ENCODE measurements at places on chromosomes 5 and 9. TPM values are rescaled to one million over a fixed set of nuclear protein-coding genes. Genes with fewer than 3 reads are reported as not detected.

- H3K36me3 ChIP-seq: no peaks in the 10 kb centered on the region
- peaks cover 28% of the 10 kb centered on the region for H3K4me1 ChIP-seq
- H3K27me3 ChIP-seq: no peaks in the 10 kb centered on the region
- H3K27ac ChIP-seq: no peak overlapping the region
These were observed 1.8 kb downstream of the TSC1 start for GRCh38 chr9:132942541-132943182.

GRCh38 chr5:28523888-28524635, 1485.7 kb upstream of the CDH9 start:
- H3K4me1 ChIP-seq: no peaks in the 10 kb centered on the region
- H3K4me3 ChIP-seq: no peak overlapping the region
- no peaks in the 10 kb centered on the region for H3K36me3 ChIP-seq

GRCh38 chr5:9766581-9766980, 136.4 kb upstream of the TAS2R1 start:
- H3K4me1 ChIP-seq: no peaks in the 10 kb centered on the region
- no peak overlapping the region for H3K4me3 ChIP-seq
- DNase-seq: no peak
- H3K36me3 ChIP-seq: no peaks in the 10 kb centered on the region
- no peak overlapping the region for H3K27ac ChIP-seq
- H3K27me3 ChIP-seq: no peaks in the 10 kb centered on the region

The NFIB gene
- polyA plus RNA-seq: 63.7 TPM

The RETREG1 gene
- 56.4 TPM for polyA plus RNA-seq

GRCh38 chr5:16617274-16617968, 624 bp upstream of the RETREG1 start:
- H3K36me3 ChIP-seq: no peaks in the 10 kb centered on the region
- peak overlapping the region; percentile 34 for H3K4me3 ChIP-seq
- no peak overlapping the region for H3K27ac ChIP-seq
- no peak for DNase-seq
- peaks cover 26% of the 10 kb centered on the region for H3K27me3 ChIP-seq

DNA sequence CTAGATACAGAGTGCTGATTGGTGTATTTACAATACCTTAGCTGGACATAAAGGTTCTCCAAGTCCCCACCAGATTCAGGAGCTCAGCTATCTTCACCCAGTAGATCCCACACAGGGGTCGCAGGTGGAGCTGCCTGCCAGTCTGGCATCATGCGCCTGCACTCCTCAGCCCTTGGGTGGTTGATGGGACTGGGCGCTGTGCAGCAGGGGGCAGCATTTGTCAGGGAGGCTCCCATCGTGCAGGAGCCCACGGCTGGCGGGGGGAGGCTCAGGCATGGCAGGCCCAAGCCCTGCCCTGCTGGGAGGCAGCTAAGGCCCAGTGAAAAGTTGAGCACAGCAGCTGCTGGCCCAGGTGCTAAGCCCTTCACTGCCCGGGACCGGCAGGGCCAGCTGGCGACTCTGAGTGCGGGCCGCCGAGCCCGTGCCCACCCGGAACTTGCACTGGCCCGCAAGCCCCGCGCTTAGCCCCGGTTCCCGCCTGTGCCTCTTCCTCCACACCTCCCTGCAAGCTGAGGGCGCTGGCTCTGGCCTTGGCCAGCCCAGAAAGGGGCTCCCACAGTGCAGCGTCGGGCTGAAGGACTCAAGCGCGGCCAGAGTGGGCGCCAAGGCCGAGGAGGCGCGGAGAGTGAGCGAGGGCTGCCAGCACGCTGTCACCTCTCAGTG, 314.1 kb upstream of the ATP10B start:
- no peaks in the 10 kb centered on the region for H3K27me3 ChIP-seq
- no peaks in the 10 kb centered on the region for H3K36me3 ChIP-seq
- H3K4me3 ChIP-seq: no peak overlapping the region
- H3K4me1 ChIP-seq: no peaks in the 10 kb centered on the region

The NIM1K gene
- polyA plus RNA-seq: 0.52 TPM

GRCh38 chr9:97803167-97804058, 49.6 kb upstream of the FOXE1 start:
- DNase-seq: peak; percentile 39
- peaks cover 39% of the 10 kb centered on the region for H3K27me3 ChIP-seq
- H3K27ac ChIP-seq: no peak overlapping the region
- no peaks in the 10 kb centered on the region for H3K36me3 ChIP-seq
- peak overlapping the region; percentile 21 for H3K4me3 ChIP-seq

- H3K27ac ChIP-seq: no peak overlapping the region
- no peak for DNase-seq
- H3K4me1 ChIP-seq: peaks cover 2% of the 10 kb centered on the region
- H3K27me3 ChIP-seq: no peaks in the 10 kb centered on the region
- no peak overlapping the region for H3K4me3 ChIP-seq
These were observed 140.7 kb upstream of the RANBP3L start for GRCh38 chr5:36442352-36442751.

The AMBP gene
- 5.5 TPM for polyA plus RNA-seq

DNA sequence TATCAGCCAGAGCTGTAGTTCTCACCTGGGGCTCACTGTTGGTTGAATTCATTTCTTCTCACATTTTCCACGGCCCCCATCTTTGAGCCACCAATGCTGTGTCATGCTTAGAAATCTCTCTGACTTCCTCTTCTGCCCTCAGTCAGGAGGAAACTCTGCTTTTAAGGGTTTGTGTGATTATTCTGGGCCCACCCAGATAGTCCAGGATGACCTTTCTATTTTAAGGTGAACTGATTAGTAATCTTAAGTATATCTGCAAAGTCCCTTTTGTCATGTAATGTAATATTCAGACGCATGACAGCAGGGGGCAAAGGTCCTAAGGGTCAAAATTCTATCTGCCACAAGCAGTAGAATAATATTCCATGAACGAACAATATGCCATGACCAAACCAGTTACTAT, 88.4 kb downstream of the AK8 start:
- H3K4me3 ChIP-seq: no peak overlapping the region
- no peak for DNase-seq
- no peaks in the 10 kb centered on the region for H3K4me1 ChIP-seq
- peaks cover 16% of the 10 kb centered on the region for H3K27me3 ChIP-seq
- no peaks in the 10 kb centered on the region for H3K36me3 ChIP-seq
- H3K27ac ChIP-seq: no peak overlapping the region

- peaks cover 3% of the 10 kb centered on the region for H3K4me1 ChIP-seq
- DNase-seq: peak; percentile 49
- H3K27ac ChIP-seq: no peak overlapping the region
These were observed 193.0 kb downstream of the MELK start for GRCh38 chr9:36765468-36766341.

- no peak for DNase-seq
- no peak overlapping the region for H3K27ac ChIP-seq
- H3K4me1 ChIP-seq: peaks cover 3% of the 10 kb centered on the region
- no peak overlapping the region for H3K4me3 ChIP-seq
These were observed 7.1 kb upstream of the PCA3 start for GRCh38 chr9:76756941-76757673.

GRCh38 chr5:19690978-19691377, 297.0 kb downstream of the CDH18 start:
- no peaks in the 10 kb centered on the region for H3K4me1 ChIP-seq
- no peak overlapping the region for H3K27ac ChIP-seq
- no peaks in the 10 kb centered on the region for H3K27me3 ChIP-seq
- H3K4me3 ChIP-seq: no peak overlapping the region
- no peak for DNase-seq
